Activated CD4-positive, alpha-beta T cell treated with anti-CD3 and anti-CD28 coated beads, Interleukin-2, amount 10 ng/mL, durations not matched to agents 24 days and 14 days (primary cell): ENCODE measurements at places on chromosomes 11 and 22.

- H3K36me3 ChIP-seq, result no peaks in the 10 kb centered on the region
- H3K4me3 ChIP-seq, result no peak overlapping the region
- DNase-seq, result no peak
- H3K27ac ChIP-seq, result no peak overlapping the region
Observed at GRCh38 chr11:69948256-69949141, 129.3 kb upstream of the FGF3 start.

DNA sequence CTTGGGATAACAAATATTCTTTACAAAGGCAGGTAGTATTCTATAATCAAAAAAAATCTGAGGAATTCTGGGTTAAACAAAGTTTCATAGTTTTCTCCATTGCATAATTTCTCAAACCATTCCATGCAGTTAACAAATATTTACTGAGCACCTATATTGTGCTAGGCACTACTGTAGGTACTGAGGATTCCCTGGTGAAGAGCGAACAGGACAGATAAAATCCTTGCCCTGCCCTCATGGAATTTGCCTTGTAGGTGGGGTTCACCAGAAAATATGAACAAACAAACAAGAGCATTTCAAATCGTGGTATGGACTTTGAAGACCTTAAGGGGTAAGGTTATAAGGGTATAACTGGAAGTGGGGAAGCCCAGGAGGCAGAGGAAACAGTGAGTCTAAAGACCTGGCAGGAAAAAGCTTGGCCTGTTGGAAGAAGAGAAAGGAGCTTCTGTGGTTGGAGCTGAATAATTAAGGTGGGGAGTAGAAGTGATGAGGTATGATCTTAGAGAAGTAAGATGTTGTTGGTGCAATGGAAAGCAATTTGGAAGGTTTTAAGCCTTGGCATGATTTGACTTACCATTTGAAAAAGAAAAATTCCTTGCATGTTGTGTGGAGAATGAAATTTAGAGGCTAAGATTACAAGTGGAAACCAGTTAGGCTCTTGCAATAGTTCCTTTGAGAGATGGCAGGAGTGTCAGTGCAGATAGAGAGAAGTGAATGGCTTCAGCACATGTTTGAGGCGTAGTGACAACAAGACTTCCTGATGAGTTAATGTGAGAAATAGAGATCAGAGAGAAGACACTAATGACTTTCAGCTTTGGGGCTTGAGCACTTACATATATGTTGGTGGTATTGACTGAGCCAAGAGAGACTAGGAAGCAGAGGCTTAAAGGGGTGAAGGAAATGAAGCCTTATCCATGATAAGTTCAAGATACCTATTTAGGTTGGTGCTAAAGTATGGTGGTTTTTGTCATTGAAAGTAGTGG is 55.7 kb upstream of the PICALM start:
- H3K36me3 ChIP-seq, result no peaks in the 10 kb centered on the region
- peaks cover 20% of the 10 kb centered on the region for H3K4me1 ChIP-seq
- H3K4me3 ChIP-seq, result no peak overlapping the region
- peak overlapping the region; percentile 39 for H3K27ac ChIP-seq
- DNase-seq, result no peak
- H3K27me3 ChIP-seq, result peaks cover 2% of the 10 kb centered on the region

GRCh38 chr11:120183701-120184141 is 27.1 kb upstream of the OAF start:
- H3K36me3 ChIP-seq, result no peaks in the 10 kb centered on the region
- peaks cover 12% of the 10 kb centered on the region for H3K27me3 ChIP-seq
- H3K4me1 ChIP-seq, result peaks cover 12% of the 10 kb centered on the region

DNA sequence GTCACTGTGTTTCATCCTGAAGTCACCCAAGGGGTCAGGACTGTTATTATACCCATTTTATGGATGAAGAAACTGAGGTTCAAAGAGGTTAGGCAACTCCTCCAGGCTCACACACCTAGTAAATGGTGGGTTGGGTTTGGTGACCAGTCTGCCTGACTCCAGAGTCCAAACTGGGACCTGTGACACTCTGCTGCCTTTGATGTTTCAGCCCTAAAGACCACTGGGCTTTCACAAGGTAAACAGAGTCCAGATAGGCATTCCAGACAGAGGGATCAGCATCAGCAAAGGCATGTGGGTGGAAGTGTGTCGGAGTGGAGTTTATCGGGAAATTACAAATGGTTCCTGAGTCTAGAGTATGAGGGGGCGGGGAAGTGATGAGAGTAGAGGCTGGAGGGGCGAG is 38.5 kb downstream of the MICAL2 start:
- peaks cover 48% of the 10 kb centered on the region for H3K36me3 ChIP-seq
- no peaks in the 10 kb centered on the region for H3K27me3 ChIP-seq
- peak overlapping the region; percentile 98 for H3K27ac ChIP-seq
- no peak for DNase-seq
- H3K4me3 ChIP-seq, result peak overlapping the region; percentile 58
- peaks cover 79% of the 10 kb centered on the region for H3K4me1 ChIP-seq

DNA sequence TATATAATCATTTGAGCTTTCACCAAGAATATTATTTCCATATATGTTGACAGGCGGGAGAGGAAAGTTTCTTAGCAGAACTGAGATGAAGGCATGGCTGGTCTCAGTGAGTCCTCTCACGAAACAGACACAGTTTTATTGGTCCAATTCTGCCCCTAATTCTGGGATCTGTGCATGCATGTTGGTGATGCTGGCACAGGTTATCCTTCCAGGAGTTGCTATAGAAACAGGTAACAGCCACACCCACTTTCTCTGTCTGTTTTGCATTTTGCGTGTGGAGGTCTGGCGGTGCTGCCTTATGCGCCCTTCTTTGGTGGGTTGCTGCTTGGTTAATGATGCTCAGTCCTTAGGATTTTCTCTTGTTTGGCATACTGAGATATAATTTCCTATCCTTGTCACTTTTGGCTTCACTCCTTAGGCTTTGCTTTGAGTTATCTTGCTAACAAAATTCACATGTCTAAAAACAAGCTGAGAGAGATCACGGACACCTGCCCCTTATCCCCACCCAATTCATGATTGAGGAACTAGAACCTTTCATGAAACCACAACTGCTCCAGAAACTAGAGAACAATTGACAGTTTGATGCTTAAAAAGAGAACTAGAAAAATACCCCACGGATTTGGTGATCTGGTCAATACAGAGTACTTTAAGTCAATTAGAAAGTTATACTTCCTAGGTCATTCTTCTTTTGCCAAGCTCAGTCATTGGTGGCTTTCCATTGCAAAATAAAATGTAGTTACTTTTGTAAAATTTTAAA is 189.3 kb downstream of the FAT3 start:
- no peaks in the 10 kb centered on the region for H3K4me1 ChIP-seq
- H3K27me3 ChIP-seq, result no peaks in the 10 kb centered on the region
- no peak for DNase-seq
- H3K4me3 ChIP-seq, result no peak overlapping the region
- H3K36me3 ChIP-seq, result no peaks in the 10 kb centered on the region
- H3K27ac ChIP-seq, result no peak overlapping the region

GRCh38 chr11:1372660-1373059 is 17.1 kb upstream of the BRSK2 start:
- H3K4me3 ChIP-seq, result no peak overlapping the region
- H3K27me3 ChIP-seq, result no peaks in the 10 kb centered on the region
- no peaks in the 10 kb centered on the region for H3K4me1 ChIP-seq
- H3K36me3 ChIP-seq, result no peaks in the 10 kb centered on the region
- no peak overlapping the region for H3K27ac ChIP-seq

DNA sequence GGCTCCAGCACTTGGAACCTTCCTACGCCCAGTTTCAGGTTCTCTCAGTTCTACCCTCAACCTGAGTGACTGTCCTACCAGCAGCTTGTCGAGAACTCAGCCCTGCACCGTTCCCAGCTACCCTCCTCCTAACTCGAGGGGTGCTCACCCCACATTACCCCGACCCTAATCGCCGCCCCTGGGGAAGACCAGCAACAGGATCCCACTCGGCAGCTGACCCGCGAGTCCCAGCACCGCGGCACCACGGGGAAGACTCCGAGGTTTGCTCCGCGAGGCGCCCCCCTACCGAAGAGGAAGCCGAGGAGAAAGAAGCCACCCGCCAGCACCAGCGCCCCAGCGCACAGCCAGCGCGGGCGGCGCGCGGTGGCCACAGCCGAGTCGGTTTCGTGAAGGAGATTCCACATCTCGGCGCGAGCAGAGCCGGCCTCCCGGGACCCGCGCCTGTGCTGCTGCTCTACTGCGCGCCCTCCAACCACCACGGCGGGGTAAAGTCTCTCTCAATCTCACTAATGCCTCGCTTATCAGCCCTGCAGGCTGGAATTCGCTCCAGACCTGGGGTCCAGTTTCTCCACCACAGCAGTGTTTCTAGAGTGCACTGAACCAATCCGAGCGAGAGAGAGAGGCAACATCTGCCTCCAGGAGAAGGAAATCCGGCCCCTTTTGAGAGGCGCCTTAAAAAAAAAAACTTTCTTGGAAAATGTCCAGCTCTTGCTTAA is at the start of gene FOLH1:
TSS of gene FOLH1 (minus strand) at position 597 of the 716 bp plus-strand sequence. CDS start at position 404, 193 bp downstream.
- no peak within 1 kb of the TSS for H3K27ac ChIP-seq
- H3K4me1 ChIP-seq, result no peaks in the 10 kb centered on the region
- H3K36me3 ChIP-seq, result no peaks in the 10 kb centered on the region
- DNase-seq, result no peak
- H3K4me3 ChIP-seq, result no peak within 1 kb of the TSS
- H3K27me3 ChIP-seq, result peaks cover 10% of the 10 kb centered on the region

DNA sequence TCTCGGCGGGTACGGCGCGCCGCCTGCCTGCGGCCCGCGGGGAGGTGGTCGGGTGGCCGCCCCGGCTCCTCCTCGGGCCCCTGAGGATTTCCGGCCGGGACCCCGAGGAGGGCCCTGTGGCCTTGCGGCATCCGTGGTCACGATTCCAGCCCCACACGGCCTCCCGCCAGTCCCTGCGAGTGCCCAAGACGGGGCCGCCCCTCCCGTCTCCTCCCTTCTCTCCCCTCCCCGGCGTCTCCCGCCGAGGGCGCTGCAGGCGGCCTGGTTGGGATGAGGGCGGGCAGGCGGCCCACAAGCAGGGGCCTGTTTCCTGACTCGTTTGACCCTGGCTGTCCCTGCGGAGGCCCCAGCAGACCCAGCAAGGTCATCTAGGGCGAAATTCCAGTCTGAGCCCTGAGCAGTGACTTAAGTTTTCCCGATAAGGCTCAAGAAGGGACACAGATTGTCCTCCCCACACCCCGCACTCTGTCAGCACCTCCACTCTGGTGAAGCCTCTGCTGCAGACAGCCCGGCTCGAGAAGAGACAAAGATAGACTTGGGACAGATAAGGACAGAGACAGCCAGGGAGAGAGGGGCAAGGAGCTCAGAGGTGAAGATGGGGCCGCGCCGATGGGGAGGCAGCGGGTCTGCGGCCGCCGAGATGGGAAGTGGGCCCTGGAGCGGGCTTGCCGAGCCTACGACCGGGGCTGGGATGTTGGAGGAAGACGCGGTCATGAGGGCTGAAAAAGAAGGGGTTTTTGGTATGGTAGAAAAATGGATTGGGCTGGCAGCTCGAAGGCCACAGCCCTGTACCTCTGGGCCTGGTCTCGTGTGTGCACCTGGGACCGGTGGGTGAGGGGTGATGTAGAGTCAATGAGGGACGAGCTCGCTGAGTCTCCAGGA is 95.0 kb downstream of the SWAP70 start:
- DNase-seq, result peak; percentile 87
- peak overlapping the region; percentile 81 for H3K4me3 ChIP-seq
- peak overlapping the region; percentile 96 for H3K27ac ChIP-seq
- H3K4me1 ChIP-seq, result peaks cover 53% of the 10 kb centered on the region
- H3K27me3 ChIP-seq, result peaks cover 2% of the 10 kb centered on the region
- peaks cover 2% of the 10 kb centered on the region for H3K36me3 ChIP-seq

DNA sequence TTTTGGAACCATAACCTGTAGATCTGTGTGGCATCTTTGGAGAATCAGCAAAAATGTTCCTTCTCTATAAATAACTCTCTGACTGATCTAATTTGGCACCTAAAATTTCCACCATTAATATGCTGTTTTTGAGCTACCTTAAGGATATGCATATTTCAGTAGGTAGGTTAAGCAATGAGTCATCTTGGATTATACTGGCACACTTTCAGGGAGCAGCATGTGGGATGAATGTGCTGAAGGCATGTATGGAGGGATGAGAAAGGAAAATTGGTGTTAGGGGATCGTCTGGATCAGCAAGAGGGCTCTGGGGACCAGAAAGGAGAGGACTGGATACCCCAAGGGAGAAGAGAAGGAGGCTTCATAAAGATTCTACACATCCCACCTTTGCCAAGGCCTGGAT is 44.6 kb upstream of the ELF5 start:
- no peaks in the 10 kb centered on the region for H3K4me1 ChIP-seq
- no peak overlapping the region for H3K27ac ChIP-seq
- peaks cover 26% of the 10 kb centered on the region for H3K27me3 ChIP-seq

DNA sequence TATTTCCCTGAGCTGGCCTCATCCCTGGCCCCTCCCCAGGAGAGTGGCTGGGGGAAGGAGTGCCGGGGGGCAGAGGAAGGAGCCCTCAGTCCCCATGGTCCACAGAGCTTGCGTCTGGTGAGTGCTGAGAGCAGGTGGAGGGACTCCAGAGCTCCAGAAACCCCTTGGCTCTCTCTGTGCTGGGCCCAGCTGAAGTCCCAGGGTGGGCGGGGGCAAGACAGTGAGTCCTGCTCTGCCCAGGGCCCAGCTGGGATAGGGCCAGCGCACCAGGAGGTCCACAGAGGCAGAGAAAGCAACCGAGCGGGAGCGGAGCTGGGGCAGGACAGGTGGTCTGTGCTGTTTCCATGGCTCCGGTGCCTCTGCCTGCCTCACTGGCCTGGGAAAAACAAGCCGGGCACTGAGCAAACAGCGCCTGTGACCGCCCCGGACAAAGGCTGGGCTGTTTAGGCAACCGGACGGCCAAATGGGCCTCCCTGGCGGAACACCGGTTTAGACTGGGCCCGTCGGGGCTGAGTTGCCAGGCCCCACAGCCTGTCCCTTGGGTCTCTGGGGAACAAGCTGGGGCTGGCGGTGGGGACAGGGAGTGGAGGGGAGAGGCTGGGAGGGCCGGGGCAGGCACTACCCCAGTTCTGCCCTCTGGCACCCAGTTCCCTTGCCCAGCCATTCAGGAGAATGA is 34.1 kb upstream of the WNT7B start:
- H3K27ac ChIP-seq, result no peak overlapping the region
- no peak for DNase-seq
- H3K4me1 ChIP-seq, result peaks cover 9% of the 10 kb centered on the region

DNA sequence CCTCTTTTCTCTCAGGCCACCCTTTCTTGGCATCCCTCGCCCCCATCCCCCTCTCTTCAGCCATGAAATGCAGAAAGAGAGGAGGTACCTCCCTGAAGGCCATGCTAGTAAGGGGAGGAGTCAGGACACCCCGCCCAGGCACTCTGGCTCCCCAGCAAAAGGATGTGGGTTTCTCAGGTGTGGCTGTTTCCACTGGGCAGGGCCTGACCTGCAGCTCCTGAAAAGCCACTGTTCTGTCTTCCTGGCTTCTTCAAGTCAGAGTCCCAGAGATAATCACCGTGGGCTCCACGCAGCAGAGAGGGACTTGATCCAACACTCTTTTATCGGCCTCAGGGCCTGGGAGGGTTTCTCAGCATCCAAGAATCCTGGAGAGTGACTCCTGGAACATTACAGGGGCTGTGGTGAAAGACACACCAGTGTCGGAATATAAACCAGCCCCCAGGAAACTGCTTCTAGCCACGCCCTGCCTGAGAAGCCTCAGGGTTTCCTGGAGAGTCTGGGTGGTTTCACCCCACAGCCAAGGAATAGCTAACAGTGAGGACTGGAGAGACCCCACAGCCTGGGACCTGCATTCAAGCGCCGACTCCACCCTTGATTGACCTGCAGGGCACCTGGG is 45.7 kb upstream of the TSPAN18 start:
- H3K27me3 ChIP-seq, result peaks cover 3% of the 10 kb centered on the region
- no peaks in the 10 kb centered on the region for H3K36me3 ChIP-seq
- H3K4me3 ChIP-seq, result peak overlapping the region; percentile 79
- DNase-seq, result peak; percentile 94
